Peyer's patch (tissue), 4 donors: ENCODE measurements at places on chromosomes 2 and 18. TPM values are rescaled to one million over a fixed set of nuclear protein-coding genes. Genes with fewer than 3 reads are reported as not detected.

GRCh38 chr18:52937840-52938239 lies 597.8 kb downstream of the DCC start:
- H3K27me3 ChIP-seq, result no peaks in the 10 kb centered on the region
- no peaks in the 10 kb centered on the region for H3K36me3 ChIP-seq
- no peaks in the 10 kb centered on the region for H3K4me1 ChIP-seq

DNA sequence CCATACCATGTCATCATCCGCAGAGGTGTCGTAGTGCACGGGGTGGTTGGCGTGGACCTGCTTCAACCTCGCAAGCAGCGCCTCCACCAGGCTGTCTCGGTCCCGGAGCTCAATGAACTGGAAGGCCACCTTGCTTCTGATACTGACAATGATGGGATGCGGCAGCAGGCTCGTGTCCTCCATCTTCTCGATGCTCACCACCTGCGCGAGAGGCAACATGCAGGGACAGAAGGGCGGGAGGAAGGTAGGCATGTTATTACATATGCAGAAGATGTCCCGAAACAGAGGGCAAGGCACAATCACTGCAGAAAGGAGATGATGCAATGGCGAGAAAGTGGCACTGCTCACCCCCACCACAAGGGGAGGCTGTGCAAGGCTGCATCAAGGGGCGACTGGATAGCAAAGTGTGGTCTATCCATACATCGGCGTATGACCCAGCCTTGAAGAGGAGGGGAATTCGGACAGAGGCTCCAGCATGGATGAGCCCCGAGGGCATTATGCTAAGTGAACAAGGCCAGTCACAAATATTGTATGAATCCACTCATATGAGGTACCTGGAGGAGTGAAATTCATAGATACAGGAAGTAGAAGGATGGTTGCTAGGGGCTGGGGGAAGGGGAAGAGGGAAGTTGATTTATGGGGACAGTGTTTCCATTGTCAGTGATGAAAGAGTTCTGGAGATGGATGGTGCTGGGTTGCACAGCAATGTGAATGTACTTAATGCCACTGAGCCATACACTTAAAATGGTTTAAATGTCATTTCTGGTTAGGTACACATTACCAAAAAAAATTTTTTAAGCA lies 36.6 kb downstream of the RPL31 start:
- H3K27ac ChIP-seq, result no peak overlapping the region
- H3K4me3 ChIP-seq, result no peak overlapping the region
- H3K27me3 ChIP-seq, result no peaks in the 10 kb centered on the region
- H3K4me1 ChIP-seq, result no peaks in the 10 kb centered on the region
- DNase-seq, result no peak

DNA sequence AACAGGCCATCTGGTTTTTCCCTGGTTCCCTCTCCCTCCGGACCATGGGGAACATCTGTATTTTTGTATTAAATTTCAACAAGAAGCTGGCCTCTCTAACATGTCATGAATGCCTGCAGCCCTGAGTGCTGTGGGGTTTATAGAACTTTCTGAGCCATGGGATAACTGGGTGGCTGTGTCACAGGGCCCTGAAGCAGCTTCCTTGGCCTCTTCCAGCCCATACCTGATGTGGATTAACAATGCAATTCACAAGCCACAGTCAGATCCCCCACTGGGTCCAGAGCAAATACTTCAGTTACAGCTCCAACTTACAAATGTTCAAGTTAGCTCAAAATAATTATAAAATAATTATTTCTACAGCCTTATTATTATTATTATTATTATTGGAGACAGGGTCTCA lies 307.8 kb upstream of the CELF4 start:
- H3K36me3 ChIP-seq, result no peaks in the 10 kb centered on the region

The WNT10A gene
- 2.5 TPM for total RNA-seq

- no peaks in the 10 kb centered on the region for H3K36me3 ChIP-seq
- no peaks in the 10 kb centered on the region for H3K4me1 ChIP-seq
- no peak overlapping the region for H3K27ac ChIP-seq
- H3K27me3 ChIP-seq, result no peaks in the 10 kb centered on the region
- no peak for DNase-seq
Observed at GRCh38 chr2:23681356-23682140, 245.4 kb downstream of the ATAD2B start.

DNA sequence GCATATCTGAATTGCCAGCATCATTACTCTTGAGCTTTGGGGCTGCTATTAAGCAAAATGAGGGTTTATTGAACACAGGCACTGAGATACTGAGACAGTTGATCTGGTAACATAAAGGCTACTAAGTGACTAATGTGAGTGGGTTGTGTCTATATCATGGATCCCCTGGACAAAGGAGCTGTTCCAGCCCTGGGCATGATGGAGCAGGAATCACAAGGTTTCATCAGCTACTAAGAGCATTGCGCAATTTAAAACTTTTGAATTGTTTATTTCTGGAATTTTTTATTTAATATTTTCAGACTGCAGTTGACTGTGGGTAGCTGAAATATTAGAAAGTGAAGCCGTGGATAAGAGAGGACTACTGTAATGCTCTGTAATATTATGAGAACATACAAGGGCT lies 73.5 kb downstream of the MGAT5 start:
- DNase-seq, result no peak
- H3K4me1 ChIP-seq, result peaks cover 3% of the 10 kb centered on the region
- H3K36me3 ChIP-seq, result no peaks in the 10 kb centered on the region

DNA sequence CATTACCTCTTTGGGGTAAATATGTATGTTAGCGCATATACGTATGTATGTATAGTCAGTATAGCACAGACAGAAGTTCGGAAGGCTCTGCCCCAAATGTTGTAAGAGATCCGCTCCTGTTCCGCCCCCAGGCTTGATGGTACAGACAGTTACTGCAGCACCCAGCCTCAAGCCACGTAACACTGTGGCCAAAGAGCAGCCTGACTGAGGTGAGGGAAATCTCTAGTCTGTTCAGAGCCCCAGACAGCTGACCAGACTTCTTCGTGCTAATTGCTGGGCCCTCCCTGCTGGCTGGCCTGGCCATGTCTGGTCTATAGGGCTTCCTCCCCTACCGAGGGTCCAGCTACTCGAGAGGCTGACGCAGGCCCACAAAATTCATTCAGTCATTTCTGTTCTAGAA lies 7.8 kb downstream of the CRACDL start:
- no peaks in the 10 kb centered on the region for H3K27me3 ChIP-seq
- no peak for DNase-seq
- H3K4me3 ChIP-seq, result no peak overlapping the region
- H3K36me3 ChIP-seq, result no peaks in the 10 kb centered on the region

- H3K27ac ChIP-seq, result no peak overlapping the region
- DNase-seq, result no peak
- no peak overlapping the region for H3K4me3 ChIP-seq
Observed at GRCh38 chr2:212854116-212854515, 297.3 kb downstream of the IKZF2 start.

The CDH2 gene
- total RNA-seq, result 0.66 TPM

DNA sequence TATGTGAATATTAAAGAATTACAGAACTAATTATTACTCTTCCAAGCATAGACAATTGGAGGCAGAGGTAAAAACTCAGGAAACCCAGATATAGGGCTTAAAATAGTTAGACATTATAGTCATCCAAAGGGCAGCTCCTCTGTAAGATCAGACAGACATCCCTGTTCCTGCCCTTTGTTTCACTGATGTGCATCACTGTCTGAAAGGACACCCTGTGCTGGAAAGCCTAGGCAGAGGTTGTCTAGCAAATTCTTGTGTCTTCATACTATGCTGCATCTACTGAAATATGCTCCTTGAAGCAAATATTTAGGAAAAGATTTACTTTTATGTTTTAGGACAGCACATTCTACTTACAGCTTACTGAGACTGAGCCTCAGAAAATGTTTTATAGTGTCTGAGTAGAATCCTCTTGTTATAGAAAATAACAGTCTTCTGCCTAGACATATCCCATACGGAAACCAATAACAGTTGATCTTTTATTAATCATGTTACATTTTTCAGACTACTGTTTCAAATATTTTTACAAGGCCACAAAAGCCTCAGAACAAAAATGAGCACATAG lies 977.3 kb upstream of the CDH2 start:
- H3K4me1 ChIP-seq, result no peaks in the 10 kb centered on the region
- no peak overlapping the region for H3K4me3 ChIP-seq
- no peak for DNase-seq

DNA sequence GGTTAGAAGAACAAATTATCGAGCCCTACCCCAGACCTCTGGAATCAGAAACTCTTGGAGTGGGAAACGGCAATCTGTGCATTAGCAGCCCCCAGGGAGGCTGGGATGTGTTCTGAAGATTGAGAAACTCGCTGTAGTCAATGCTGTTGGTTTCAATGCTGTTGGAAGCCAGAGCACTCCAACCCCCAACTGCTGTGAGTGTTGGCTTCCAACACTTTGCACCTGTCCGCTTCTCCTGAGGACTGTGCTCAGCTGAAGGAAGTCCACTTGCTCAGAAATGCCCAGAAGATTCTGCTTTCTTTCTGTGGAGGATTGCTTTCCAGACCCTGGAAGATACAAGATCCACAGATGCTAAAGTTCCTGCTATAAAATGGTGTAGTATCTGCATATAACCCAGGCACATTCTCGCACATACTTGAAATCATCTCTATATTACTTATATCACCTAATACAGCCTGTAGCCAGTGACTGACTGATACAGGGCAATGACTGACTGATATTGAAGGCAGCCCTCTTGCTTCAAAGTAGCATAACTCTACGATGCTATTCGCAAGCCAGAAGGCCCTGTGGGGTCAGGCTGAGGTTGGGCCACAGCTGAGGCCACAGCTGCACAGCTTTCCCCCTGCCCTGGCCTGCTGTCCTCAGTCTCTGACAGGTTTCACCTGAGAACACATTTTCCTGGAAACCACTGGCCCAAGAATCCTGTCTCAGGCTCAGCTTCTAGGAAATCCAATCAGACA lies 757.7 kb upstream of the ID2 start:
- DNase-seq, result no peak
- no peak overlapping the region for H3K4me3 ChIP-seq
- no peaks in the 10 kb centered on the region for H3K27me3 ChIP-seq

GRCh38 chr2:190537765-190538164 lies 3.2 kb upstream of the NEMP2 start:
- no peak overlapping the region for H3K27ac ChIP-seq
- H3K4me3 ChIP-seq, result no peak overlapping the region
- H3K4me1 ChIP-seq, result no peaks in the 10 kb centered on the region
- H3K27me3 ChIP-seq, result no peaks in the 10 kb centered on the region
- H3K36me3 ChIP-seq, result no peaks in the 10 kb centered on the region

The SRD5A2 gene
- total RNA-seq, result not detected

GRCh38 chr18:62026586-62026985 lies 133.8 kb upstream of the RNF152 start:
- H3K27ac ChIP-seq, result no peak overlapping the region
- no peaks in the 10 kb centered on the region for H3K4me1 ChIP-seq
- DNase-seq, result no peak
- no peaks in the 10 kb centered on the region for H3K36me3 ChIP-seq
- no peak overlapping the region for H3K4me3 ChIP-seq

DNA sequence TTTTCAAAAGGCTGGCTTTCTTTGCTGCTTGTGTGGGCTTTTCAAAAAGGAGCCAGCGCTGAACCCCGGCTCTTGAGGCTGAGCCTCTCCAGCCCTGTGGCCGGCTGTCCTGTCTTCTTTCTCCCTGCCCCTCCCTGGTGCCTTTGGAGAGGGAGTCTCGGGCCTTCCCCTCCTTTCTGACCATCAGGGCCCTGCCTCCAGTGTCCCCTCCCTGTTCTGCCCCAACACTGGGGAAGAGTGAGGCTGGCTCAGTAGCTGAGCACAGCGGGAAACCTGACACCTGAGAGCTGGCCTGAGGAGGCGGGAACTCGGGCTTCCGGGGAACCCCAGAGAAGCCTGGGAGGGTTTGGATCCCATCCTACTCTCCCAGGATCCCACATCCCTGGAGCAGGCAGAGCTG lies 232.1 kb downstream of the LOXHD1 start:
- H3K4me1 ChIP-seq, result no peaks in the 10 kb centered on the region
- H3K27me3 ChIP-seq, result no peaks in the 10 kb centered on the region
- H3K4me3 ChIP-seq, result no peak overlapping the region
- DNase-seq, result no peak

DNA sequence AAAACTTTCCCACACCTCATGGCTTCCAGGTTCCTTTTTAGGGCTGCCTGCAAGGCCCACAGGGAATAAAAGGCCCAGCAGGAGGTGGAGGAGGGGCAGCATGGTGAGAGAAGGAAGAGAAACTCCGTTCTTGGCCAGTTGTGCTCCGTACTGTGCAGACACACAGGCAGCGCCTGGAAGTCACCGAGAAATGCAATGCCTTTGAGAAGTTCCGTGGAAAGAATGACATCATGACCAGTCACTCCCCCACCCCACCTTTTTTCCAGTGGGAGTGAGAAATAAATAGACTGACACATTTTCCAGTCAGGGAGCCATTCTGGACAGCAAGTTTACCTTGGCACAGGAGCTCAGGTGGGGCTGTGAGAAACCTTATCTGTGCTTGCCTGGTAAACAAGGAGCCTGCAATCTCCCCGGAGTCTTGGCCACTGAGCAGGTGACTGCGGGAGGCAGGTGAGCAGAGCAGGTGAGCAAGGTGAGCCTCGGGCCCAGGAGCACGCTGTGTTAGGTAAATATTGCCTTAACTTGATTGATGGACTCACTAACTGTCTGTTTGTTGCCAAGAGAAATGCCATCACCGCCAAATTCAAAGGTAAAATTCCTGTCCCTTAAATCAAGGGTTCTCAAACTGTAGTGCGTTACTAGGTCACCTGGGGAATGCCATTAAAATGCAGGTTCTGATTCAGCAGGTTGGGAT lies 13.5 kb upstream of the LBH start:
- no peak overlapping the region for H3K27ac ChIP-seq
- H3K27me3 ChIP-seq, result no peaks in the 10 kb centered on the region
- H3K36me3 ChIP-seq, result no peaks in the 10 kb centered on the region
- H3K4me1 ChIP-seq, result no peaks in the 10 kb centered on the region

DNA sequence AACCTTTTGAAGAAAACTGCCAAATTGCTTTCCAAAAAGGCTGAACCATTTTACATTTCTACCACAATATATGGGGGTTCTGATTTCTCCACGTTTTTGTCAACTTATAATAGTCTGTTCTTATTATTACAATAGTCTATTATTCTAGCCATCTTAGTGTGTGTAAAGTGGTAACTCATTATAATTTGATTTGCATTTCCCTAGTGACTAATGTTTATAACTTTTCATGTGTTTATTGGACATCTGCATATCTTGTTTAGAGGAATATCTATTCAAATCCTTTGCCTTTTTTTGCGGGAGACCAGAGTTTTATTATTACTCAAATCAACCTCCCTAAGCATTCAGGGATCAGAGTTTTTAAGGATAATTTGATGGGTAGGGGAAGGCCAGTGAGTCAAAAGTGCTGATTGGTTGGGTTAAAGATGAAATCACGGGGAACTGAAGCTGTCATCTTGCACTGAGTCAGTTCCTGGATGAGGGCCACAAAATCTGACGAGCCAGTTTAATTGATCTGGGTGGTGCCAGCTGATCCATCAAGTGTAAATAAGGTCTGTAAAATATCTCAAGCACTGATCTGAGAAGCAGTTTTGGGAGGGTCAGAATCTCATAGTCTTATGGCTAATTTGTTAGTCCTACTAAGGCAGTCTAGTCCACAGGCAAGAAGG lies 303.4 kb upstream of the NCKAP5 start:
- no peaks in the 10 kb centered on the region for H3K4me1 ChIP-seq
- H3K27ac ChIP-seq, result no peak overlapping the region
- H3K27me3 ChIP-seq, result no peaks in the 10 kb centered on the region
